ENCODE measurements at places on chromosomes 2 and 18. TPM values are rescaled to one million over a fixed set of nuclear protein-coding genes. Genes with fewer than 3 reads are reported as not detected.

- DNase-seq, result peak; percentile 91
These were observed 1888.3 kb upstream of the CELF4 start for GRCh38 chr18:39453882-39454281.

DNA sequence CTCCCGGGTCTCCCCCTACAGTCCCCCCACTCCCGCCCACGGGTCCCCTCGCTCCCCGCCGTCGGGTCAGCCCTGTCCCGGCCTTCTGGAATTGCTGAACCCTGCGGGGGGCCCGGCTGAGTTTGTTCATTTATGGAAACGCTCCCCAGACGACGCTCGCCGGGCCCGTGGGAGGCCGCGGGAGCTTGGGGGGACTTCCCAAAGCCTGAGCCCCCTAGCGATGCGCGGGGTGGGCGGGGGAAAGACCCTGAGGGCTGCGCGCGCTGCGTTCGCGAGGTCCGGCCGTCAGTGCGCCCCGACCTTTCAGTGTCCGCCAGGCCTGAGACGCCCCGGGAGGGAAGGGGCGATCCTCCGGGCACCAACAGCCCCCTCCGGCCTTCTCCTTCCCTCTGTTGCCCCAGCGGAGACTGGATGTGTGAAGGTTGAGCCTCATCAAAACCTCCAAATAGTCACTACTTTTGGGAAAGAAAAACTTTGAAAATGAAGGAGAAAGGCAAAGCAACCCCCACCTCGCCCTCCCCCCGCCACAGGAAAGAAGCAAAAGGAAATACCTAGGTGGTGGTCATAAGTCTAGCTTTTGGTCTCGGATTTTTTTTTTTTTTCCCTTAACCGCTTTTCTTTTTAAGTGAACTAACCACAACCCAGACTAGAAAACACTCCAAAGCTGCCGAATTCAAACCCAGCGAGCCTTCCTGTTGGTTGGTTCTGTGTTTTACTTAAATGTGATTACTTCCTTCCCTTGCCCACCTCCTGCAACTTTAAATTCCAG is 509 bp upstream of the CYS1 start:
- no peak for DNase-seq

DNA sequence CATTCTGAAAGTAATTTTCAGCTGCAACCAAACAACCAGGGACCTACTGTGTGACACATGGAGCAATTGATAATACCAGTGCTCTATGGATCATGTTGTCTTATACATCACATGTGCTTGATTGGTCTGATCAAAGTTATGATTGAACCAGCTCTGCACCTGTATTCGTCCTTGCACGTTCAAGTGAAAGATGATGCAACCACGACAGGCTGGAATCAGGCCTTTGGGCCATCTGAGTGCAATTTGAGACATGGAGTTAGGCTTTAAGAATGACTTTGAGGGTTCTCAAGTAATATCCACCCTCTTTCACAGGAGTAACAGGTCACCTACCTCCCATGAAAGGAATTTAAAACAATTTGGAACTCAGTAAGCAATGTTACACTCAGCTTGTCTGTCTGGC is 165.2 kb downstream of the SLC8A1 start:
- DNase-seq, result no peak

- no peak for DNase-seq
These were observed at the start of gene DOK6 for GRCh38 chr18:69400253-69400975. DOK6 (plus strand) TSS chr18:69400888.

The SERPINB11 gene
- not detected for total RNA-seq

The GALNT14 gene
- total RNA-seq, result not detected

DNA sequence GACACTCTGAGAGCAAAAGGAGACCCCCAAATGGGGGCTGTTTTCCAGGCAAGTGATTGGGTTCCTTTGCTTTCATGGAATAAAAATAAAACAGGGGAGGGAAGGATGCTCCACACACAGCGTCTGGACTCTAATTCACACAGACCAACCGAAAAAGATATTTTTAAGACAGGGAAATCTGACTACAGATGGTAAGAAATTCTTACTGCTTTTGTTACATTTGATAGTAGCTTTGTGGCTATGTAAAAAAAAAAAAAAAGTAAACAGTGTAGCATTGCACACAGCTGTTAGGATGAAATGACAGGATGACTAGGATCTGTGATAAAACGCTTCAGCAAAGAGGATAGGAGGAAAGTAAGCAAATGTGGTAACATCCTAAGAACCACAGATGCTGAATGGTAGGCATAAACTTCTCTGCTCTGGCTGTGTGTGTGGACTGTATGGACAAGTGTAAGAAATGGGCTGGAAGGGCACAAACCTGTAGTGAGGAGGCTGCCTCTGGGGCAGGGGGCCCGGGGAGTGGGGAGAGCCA is 207.6 kb downstream of the ANAPC1 start:
- no peak for DNase-seq

GRCh38 chr2:17719562-17720371 is 33.8 kb downstream of the SMC6 start:
- DNase-seq, result no peak

GRCh38 chr2:226118471-226119429 is 680.9 kb downstream of the IRS1 start:
- DNase-seq, result no peak

The HRH4 gene
- not detected for total RNA-seq

The FLACC1 gene
- 0.56 TPM for total RNA-seq

The GPR45 gene
- not detected for total RNA-seq

The INHBB gene
- 0.25 TPM for total RNA-seq

DNA sequence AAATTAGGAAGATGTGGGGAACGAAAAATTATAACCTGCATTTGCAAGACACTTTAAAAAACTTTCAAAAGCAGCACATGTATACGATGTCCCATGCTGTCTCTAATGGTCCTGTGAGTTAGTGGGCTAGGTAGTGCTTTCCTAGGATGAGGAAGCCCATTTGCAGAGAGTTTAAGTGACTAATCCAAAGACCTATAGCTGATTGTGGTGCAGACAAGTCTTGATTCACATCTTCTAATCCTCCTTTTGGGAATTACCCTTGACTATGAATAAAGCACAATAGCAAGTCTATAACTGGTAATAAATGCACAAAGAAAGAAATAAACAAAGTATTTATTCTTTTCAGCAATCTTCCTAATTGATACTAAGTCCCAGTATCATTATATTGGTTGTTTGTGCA is 234.6 kb upstream of the FANCL start:
- DNase-seq, result no peak

The IL1A gene
- total RNA-seq, result 0.73 TPM

GRCh38 chr2:236257575-236257974 is 6.6 kb downstream of the ASB18 start:
- no peak for DNase-seq

All from pulmonary artery endothelial cell (primary cell).